ENCODE measurements at places on chromosomes 4 and X.

- no peak for DNase-seq
These were observed 1.0 kb upstream of the USP27X start for GRCh38 chrX:49878128-49878833.

DNA sequence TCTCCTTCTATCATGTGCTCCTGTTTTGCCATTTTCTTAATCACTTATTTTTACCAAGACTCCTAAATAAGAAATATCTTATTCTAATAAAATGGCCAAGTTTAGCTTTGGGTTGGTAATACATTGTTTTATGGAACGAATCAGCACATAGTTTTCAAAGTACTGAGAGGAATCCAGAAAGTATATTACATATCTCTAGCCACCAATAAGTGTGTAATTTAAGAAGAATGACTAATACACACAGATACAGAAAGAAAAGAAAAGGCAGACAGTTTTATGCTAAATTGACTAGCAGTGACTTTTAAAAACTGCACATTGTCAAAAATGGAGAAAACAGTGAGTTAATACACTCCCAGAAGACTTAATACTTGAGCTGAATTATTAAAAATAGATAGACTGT lies 167.0 kb upstream of the IL15 start:
- no peak for DNase-seq

DNA sequence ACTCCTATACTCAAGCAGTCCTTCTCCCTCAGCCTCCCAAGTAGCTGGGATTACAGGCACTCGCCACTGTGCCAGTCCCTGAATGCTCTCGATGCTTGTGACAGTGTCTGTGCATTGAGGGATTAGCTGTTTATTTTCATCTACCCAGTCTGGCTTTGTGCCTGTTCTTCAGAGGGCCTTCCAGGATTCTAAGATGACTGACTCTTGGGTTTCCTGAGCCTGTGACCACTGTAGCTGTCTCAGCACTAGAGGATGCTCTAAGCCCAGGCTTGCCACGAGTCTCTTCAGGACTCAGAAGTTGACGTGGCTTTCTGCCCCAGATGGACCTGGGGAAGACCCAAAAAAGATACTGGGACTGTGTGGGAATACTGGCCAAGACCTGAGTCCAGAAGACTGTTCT lies 201.4 kb downstream of the ARHGAP10 start:
- DNase-seq = no peak

GRCh38 chrX:73823473-73824004 lies 260.5 kb downstream of the CHIC1 start:
- DNase-seq = no peak

DNA sequence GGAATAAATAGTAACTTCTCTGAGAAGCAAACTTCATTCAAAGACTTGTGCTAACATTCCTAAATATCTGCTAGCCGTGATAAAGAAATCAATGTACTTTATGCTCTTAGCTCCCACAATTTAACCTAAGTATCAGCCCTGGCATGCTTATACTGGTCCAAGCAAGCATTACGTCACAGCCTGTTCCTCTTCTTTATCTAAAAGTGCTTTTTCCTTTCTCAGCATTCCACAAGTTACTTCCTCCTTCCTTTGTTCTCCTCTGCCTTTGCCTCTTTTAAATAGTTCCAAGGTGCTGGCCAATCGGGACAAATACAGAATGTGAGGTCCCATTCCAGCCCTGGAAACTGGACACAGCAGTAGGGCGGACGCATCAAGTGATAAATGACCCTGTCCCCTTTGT lies 249.6 kb downstream of the DHRSX start:
- DNase-seq = no peak

DNA sequence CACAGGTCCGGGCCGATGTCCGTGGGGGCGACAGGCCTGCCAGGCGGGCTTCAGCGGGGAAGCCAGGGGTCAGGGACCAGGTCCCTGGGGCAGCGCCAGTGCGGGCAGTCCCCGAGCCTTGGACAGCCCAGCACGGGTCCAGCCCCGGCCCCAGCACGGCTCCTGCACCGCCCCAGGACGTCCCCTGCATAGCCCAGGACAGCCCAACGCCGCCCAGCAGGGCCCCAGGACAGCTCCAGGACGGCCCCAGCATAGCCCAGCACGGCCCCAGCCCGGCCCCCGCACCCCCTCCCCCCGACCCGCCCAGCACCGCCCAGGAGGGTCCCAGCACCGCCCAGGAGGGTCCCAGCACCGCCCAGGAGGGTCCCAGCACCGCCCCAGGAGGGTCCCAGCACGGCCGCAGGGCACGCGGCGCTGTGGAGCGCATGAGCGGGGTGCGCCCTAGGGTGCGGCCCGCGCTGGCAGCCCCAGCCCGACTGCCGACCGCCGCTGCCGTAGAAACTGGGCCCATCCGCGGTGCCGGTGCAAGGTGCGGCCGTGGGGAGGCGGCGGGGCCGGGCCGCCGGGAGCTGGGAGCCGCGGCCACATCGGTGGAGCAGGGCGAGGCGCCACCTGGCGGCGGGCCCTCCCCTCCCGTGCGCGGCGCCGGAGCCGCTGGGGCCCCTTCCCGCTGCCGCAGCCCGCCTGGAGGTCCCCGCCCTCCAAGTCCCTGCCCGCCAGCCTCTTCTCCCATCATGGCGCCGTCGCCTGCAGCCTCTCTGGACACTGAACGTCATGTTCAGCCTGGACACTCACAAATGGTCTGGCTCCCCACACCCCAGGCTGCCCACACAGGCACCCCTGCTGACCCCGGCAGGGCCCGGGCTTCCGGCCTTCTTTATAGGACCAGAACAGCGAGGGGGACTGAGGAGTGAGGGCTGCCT lies 106.8 kb upstream of the NKX1-1 start:
- no peak for DNase-seq

DNA sequence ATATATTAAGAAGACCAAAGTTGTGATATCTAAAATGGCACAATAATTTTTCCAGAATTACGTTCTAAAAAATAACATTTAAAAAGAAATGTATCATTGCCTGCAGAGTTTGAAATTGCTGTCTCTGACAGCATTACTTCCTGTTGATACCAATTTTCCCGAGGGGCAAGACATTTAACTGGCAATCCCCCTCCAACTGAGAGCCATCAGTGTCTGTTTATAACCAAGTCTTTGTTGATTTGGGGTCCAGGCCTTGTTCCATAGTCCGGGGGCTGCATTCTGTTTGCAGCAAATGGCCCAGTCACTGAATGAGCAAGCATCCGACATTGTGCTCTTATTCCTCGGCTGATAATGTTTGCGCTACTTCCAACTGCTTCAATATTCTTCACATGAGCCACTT lies 231.5 kb downstream of the NAF1 start:
- DNase-seq = no peak
